H1 (cell line): ENCODE measurements at places on chromosomes 5 and 9.

- H3K36me3 ChIP-seq = no peaks in the 10 kb centered on the region
- no peak overlapping the region for H3K27ac ChIP-seq
- no peaks in the 10 kb centered on the region for H3K4me1 ChIP-seq
- H3K4me3 ChIP-seq = no peak overlapping the region
- no peaks in the 10 kb centered on the region for H3K27me3 ChIP-seq
Measured at GRCh38 chr5:96172436-96172835, 210.8 kb upstream of the ELL2 start.

DNA sequence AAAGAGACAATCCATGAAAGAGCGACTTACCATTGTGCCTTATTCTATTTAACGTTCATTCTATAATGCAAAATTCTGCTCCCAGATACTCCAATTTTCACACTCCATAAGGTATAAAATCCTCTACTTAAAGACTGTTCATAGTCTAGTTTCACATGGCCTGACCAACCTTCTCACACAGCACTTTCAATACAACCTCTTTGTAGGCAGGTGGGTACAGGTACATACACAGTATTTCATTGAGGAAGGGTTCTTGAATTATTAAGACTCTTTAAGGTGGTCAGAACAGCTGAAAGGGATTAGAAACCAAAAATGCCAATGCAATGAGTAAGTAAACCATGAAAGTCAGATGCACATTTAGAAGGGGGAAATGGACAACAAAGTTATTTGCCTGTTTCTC, 352.0 kb downstream of the PARP8 start:
- no peak overlapping the region for H3K27ac ChIP-seq
- no peaks in the 10 kb centered on the region for H3K27me3 ChIP-seq
- DNase-seq = no peak
- H3K4me3 ChIP-seq = no peak overlapping the region
- H3K4me1 ChIP-seq = no peaks in the 10 kb centered on the region

DNA sequence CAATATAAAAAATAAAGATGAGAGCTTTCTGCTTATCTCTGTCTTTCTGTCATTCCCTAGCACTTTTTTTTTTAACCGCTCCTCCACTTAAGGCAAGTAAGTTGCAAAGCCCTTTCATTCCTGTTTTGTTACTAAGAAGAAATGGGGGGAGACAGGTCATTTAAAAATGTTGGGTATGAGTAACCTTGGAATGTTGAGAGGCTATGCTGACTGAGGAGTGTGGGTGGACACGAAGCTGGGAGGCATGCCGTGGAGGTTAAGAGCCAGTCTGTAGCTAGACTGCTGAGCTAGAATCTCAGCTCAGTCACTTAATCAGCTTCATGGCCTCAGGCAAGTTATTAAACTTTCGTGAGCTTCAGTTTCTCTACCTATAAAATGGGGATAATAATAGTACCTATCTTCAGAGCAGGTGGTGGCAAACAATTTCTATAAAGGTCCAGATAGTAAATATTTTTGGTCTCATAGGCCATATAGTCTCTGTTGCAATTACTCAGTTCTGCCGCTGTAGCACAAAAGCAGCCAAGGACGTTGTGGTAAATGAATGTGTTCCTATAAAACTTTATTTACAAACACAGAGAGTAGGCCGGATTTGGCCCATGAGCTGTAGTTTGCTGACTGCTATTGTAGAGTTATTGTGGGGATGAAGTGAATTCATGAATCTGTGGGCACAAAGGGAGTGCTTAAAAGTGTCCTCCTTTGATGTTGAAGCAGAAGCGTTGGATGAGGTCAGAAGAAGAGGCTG, 220.0 kb downstream of the GABBR2 start:
- H3K4me3 ChIP-seq = no peak overlapping the region
- H3K36me3 ChIP-seq = no peaks in the 10 kb centered on the region
- H3K27ac ChIP-seq = no peak overlapping the region
- H3K27me3 ChIP-seq = no peaks in the 10 kb centered on the region
- peak; percentile 21 for DNase-seq
- H3K4me1 ChIP-seq = peaks cover 2% of the 10 kb centered on the region; the same call in 1 of the 2 replicates

DNA sequence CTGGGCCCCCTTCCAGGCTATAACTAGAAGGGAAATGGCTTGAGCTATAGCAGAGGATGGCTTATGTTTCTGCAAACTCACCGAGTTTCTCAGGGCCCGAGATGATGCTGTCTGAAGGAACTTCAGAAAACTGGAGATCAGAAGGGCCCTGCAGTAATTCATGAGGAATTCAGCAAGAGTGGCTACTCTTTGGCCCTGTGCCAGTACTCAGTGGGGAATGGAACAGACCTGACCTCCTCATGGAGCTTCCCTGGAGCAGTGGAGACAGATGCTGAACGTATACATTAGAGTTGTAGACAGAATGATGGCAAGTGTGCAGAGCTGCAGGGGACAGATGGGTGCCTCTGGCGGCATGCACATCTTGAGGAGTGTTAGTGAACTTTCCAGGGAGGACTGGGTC, 17.3 kb upstream of the SMIM32 start:
- H3K27me3 ChIP-seq = peaks cover 28% of the 10 kb centered on the region; the same call in 1 of the 2 replicates
- no peak overlapping the region for H3K27ac ChIP-seq
- H3K4me1 ChIP-seq = peaks cover 4% of the 10 kb centered on the region; the same call in 1 of the 2 replicates
- DNase-seq = no peak
- H3K36me3 ChIP-seq = no peaks in the 10 kb centered on the region

DNA sequence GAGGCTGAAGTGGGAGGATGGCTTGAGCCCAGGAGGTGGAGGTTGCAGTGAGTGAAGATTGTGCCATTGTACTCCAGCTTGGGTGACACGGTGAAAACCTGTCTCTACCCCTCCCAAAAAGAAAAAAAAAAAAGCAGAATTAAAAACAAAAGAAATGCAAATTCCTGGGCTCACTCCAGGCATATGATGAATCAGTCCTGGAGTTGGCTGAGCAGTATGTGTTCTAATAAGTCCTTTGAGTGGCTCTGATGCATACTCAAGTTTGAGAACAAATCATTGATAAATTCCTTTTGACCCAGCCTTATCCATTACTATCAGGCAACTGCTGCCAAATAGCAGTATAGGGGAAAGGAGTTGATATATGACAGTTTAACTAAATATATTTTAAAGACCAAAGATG, 28.3 kb downstream of the UHRF2 start:
- H3K36me3 ChIP-seq = no peaks in the 10 kb centered on the region
- no peaks in the 10 kb centered on the region for H3K27me3 ChIP-seq
- no peak for DNase-seq
- no peaks in the 10 kb centered on the region for H3K4me1 ChIP-seq
- H3K4me3 ChIP-seq = no peak overlapping the region

GRCh38 chr5:172558076-172558976, 82.7 kb upstream of the NEURL1B start:
- no peaks in the 10 kb centered on the region for H3K4me1 ChIP-seq
- no peaks in the 10 kb centered on the region for H3K27me3 ChIP-seq
- no peak overlapping the region for H3K4me3 ChIP-seq
- no peak overlapping the region for H3K27ac ChIP-seq
- H3K36me3 ChIP-seq = no peaks in the 10 kb centered on the region

DNA sequence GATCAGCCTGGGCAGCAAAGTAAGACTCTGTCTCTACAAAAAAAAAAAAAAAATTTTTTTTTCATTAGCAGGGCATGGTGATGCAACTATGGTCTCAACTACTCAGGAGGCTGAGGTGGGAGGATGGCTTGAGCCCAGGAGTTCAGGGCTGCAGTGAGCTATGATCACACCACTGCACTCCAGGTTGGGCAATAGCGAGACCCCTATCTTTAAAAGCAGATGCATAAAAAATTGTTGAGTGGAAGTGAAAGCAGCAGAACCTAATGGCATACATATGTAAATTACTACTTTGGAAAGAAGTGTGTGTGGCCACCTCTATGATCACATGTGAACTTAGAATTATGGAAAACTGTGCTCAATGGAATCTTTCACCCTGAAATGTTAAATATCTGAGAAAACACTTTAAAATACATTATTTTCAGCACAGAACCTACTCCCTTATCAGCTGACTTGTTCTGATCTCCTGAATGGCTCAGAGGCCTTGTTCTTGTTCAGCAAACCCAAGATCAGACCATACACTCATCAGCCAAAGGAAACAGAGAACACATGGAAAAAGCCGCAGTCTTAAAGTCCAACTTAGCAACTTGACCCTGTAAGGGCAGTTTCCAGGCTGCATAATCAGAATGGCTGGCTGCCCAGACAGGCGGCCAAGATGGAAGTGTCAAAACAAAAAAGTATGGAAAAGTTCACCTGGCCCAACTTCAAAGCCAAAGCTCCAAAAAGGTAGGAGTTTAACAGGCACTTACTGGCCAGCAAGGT, 56.5 kb downstream of the SIL1 start:
- no peaks in the 10 kb centered on the region for H3K4me1 ChIP-seq
- H3K27ac ChIP-seq = no peak overlapping the region
- H3K36me3 ChIP-seq = no peaks in the 10 kb centered on the region
- no peak for DNase-seq

GRCh38 chr5:54491326-54491725, 26.2 kb upstream of the SNX18 start:
- H3K27ac ChIP-seq = no peak overlapping the region
- H3K27me3 ChIP-seq = no peaks in the 10 kb centered on the region
- no peak for DNase-seq
- no peak overlapping the region for H3K4me3 ChIP-seq
- no peaks in the 10 kb centered on the region for H3K36me3 ChIP-seq

DNA sequence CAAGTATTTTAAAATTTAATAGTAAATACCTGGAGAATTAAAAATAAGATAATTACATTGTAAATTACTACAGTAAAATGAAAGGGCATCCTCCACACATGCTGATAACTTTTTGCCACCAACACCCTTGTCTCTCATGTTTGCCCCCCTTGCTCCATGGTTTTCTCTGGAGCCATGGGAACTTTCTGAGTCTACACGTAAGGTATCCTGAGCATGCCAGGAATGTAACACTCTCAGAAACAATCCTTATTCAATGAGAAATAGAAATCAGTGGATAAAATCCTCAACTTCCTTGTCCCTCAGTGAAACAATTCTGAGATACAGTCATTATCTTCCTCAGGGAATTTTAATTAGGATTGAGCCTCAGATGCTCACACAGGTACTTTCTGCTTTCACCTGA, 108.9 kb downstream of the IZUMO3 start:
- peak; percentile 3 for DNase-seq
- H3K4me1 ChIP-seq = no peaks in the 10 kb centered on the region

DNA sequence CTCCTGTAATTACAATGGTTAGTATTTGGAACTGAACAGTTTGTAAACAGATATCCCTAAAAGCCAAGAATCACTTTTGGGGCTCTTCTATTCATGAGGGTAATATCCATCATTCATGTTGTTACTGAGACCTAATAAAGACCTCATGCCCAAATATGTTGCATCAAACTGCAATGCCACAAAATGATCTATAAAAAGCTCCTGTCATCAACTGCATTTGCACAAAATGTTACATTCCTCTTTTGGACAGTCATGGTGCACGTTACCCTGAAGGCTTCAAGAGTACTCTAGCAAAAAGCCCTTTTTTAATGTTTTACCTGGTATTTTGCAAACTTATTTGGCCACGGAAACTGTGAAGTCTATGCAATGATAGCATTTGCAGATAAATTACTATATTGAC, 14.2 kb upstream of the EQTN start:
- DNase-seq = no peak
- peaks cover 5% of the 10 kb centered on the region; the same call in 1 of the 2 replicates for H3K4me1 ChIP-seq
- H3K36me3 ChIP-seq = no peaks in the 10 kb centered on the region
- no peaks in the 10 kb centered on the region for H3K27me3 ChIP-seq

- H3K27ac ChIP-seq = no peak overlapping the region
- DNase-seq = no peak
- H3K4me3 ChIP-seq = no peak overlapping the region
- H3K4me1 ChIP-seq = 0 out of 2 replicates have a peak, but pooled peaks cover 3% of the 10 kb centered on the region
- no peaks in the 10 kb centered on the region for H3K36me3 ChIP-seq
- no peaks in the 10 kb centered on the region for H3K27me3 ChIP-seq
Measured at GRCh38 chr5:168752416-168753190, 173.4 kb upstream of the PANK3 start.

DNA sequence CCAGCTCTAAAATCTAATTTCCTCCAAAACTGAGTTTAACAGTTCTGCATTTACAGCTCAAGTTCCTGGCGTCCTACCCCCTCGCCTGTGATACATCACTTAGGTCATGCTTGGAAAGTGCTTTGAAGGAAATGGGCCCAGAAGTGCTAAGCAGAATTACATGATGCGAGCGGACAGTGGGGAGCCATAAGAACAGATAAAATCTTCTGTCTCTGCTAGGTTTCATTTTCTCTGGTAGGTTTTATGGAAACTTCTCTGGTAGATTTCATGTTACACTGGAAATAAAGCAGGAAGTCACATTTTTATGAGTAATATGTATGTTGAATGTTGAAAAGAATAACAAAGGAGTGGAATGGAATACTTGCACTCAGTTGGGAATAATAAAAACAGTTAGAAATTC, 138.3 kb downstream of the ZDHHC21 start:
- no peaks in the 10 kb centered on the region for H3K36me3 ChIP-seq
- no peak overlapping the region for H3K27ac ChIP-seq
- no peak overlapping the region for H3K4me3 ChIP-seq
- H3K27me3 ChIP-seq = no peaks in the 10 kb centered on the region

GRCh38 chr5:179607160-179607931, 16.1 kb downstream of the HNRNPH1 start:
- DNase-seq = no peak
- no peak overlapping the region for H3K27ac ChIP-seq
- H3K4me1 ChIP-seq = no peaks in the 10 kb centered on the region
- no peak overlapping the region for H3K4me3 ChIP-seq
- no peaks in the 10 kb centered on the region for H3K27me3 ChIP-seq

DNA sequence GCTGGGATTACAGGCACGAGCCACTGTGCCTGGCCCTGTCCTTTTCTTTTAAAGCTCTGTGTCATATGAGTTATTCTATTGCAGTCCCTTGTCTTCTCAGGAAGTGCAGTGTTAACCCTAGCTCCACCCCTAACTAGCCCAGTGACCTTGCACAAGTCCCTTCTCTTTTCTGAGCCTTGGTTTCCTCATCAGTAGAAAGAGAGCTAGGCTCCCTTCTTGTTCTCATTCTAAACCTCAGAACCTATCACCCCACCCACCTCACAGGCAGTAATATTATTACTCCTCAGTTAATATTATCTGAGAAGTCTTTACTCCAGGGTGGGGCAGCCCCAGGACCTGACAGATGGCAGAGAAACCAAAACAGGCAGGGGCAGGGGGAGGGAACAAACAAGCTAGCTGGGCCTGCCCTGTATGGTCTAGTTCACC, 7.2 kb downstream of the CYFIP2 start:
- H3K27ac ChIP-seq = no peak overlapping the region
- H3K4me3 ChIP-seq = no peak overlapping the region
- no peaks in the 10 kb centered on the region for H3K27me3 ChIP-seq
